Stimulated activated naive CD4-positive, alpha-beta T cell treated with Interleukin-2 at 50 U/mL for 16 hours (primary cell): ENCODE measurements at places on chromosomes 16 and 17.

GRCh38 chr17:73247726-73248125, 14.0 kb downstream of the CPSF4L start:
- no peak for DNase-seq

- DNase-seq, result no peak
These were observed 4.4 kb upstream of the PVALEF start for GRCh38 chr17:81160747-81161453.

GRCh38 chr16:68524069-68524820, 14.8 kb upstream of the ZFP90 start:
- DNase-seq, result no peak

GRCh38 chr16:9331503-9331902, 240.1 kb downstream of the HAPSTR1 start:
- no peak for DNase-seq

DNA sequence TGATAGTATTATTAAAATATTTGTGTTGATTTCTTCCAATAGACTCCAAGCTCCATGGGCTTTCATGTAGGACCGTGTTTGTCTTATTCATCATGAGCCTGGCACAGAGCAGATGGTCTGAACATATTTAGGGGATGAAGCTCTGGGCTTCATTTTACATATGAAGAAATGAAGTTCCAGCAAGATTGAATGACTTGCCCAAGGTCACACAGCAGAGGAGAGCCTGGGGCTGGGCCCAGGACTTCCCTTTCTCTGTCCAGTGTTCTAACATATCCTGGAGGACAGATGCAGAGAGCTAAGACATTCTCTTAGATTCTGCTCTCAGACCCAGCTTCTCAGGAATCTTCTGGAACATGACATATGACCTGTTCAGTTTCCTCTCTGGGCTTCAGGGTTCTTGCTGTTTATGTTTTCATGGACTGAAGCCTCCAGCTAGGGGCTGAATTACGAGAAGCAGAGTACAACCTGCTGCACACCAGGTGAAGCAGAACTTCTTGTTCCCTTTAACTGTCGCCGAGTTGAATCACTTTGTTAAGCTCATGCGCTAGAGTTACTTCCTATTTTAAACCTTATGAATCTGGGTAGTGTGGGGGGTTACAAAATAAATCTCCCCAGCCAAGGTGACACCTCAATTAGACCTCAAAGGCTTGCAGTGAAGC, 53.6 kb downstream of the GPRC5B start:
- no peak for DNase-seq

GRCh38 chr16:74447578-74447977, 26.3 kb upstream of the CLEC18B start:
- no peak for DNase-seq

- DNase-seq, result no peak
These were observed 443.4 kb upstream of the SOX9 start for GRCh38 chr17:71677439-71677838.

GRCh38 chr17:14057591-14057990, 11.7 kb upstream of the COX10 start:
- no peak for DNase-seq
